ENCODE measurements at places on chromosomes 3 and 15. TPM values are rescaled to one million over a fixed set of nuclear protein-coding genes. Genes with fewer than 3 reads are reported as not detected.

The MESP2 gene
- total RNA-seq = not detected

The CHDH gene
- 0.12 TPM for total RNA-seq

The C3orf20 gene
- total RNA-seq = 0.17 TPM

The ITIH4 gene
- total RNA-seq = 2.2 TPM

The BMF gene
- total RNA-seq = 9.4 TPM

- H3K4me1 ChIP-seq = no peaks in the 10 kb centered on the region
- no peak overlapping the region for H3K27ac ChIP-seq
- H3K36me3 ChIP-seq = no peaks in the 10 kb centered on the region
- H3K27me3 ChIP-seq = no peaks in the 10 kb centered on the region
- H3K4me3 ChIP-seq = no peak overlapping the region
- DNase-seq = no peak
Measured at GRCh38 chr15:58433597-58434333, 2.0 kb downstream of the LIPC start.

GRCh38 chr15:43955140-43955539 lies 128.3 kb downstream of the WDR76 start:
- peaks cover 6% of the 10 kb centered on the region for H3K4me1 ChIP-seq
- no peak overlapping the region for H3K4me3 ChIP-seq
- no peak for DNase-seq
- H3K27me3 ChIP-seq = peaks cover 14% of the 10 kb centered on the region
- H3K27ac ChIP-seq = no peak overlapping the region

DNA sequence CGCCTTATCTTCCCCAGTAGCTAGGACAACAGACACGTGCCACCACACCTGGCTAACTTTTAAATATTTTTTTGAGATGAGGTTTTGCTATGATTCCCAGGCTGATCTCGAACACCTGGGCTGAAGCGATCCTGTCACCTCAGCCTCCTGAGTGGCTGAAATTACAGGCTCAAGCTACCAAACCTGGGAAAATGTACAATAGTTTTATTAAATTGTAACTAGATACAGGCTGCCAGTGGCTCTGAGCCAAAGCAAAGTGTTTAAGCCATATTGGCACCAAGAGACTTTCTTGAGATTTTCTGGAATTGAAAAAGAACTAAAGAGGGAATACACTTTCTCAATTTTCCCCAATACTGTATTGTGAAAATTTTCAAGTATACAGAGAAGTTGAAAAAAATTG lies 204.3 kb downstream of the SUCLG2 start:
- no peak for DNase-seq
- H3K4me1 ChIP-seq = peaks cover 2% of the 10 kb centered on the region
- no peak overlapping the region for H3K4me3 ChIP-seq

- peaks cover 21% of the 10 kb centered on the region for H3K4me1 ChIP-seq
- H3K27me3 ChIP-seq = no peaks in the 10 kb centered on the region
- peak; percentile 46 for DNase-seq
Measured at GRCh38 chr3:188583341-188584161, 429.6 kb downstream of the LPP start.

- peaks cover 4% of the 10 kb centered on the region for H3K4me1 ChIP-seq
- no peak overlapping the region for H3K4me3 ChIP-seq
- H3K36me3 ChIP-seq = no peaks in the 10 kb centered on the region
- no peak overlapping the region for H3K27ac ChIP-seq
- no peaks in the 10 kb centered on the region for H3K27me3 ChIP-seq
Measured at GRCh38 chr15:65525622-65526021, 4.6 kb upstream of the HACD3 start.

- no peak overlapping the region for H3K27ac ChIP-seq
- no peaks in the 10 kb centered on the region for H3K36me3 ChIP-seq
- peaks cover 10% of the 10 kb centered on the region for H3K27me3 ChIP-seq
- H3K4me1 ChIP-seq = no peaks in the 10 kb centered on the region
Measured at GRCh38 chr3:64163755-64164148, 61.5 kb downstream of the PRICKLE2 start.

DNA sequence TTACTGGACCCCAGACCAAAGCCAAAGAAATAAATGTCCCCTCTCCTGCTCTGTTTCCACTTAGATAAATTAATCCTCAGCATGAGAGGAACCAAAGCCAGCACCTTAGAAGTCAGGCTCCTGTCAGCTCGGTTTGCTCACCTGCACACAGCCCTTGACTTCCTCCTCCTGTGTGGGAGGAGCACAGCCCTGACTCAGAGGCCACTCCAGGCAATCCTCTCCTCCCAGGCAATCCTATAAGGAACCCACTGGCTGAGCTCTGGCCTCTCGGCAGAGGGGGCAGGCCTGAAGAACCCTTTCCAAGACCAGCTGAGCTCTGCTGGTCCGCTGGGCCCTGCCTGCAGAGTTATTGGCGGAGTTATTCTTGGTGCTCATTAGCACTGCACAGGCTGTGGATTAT lies 30.8 kb downstream of the LIPC start:
- H3K36me3 ChIP-seq = no peaks in the 10 kb centered on the region
- H3K4me3 ChIP-seq = no peak overlapping the region
- H3K27ac ChIP-seq = no peak overlapping the region
- no peaks in the 10 kb centered on the region for H3K27me3 ChIP-seq

- no peak for DNase-seq
- H3K27ac ChIP-seq = no peak overlapping the region
- no peaks in the 10 kb centered on the region for H3K27me3 ChIP-seq
- no peak overlapping the region for H3K4me3 ChIP-seq
- peaks cover 9% of the 10 kb centered on the region for H3K4me1 ChIP-seq
- H3K36me3 ChIP-seq = peaks cover 5% of the 10 kb centered on the region
Measured at GRCh38 chr3:188510366-188510765, 356.4 kb downstream of the LPP start.

DNA sequence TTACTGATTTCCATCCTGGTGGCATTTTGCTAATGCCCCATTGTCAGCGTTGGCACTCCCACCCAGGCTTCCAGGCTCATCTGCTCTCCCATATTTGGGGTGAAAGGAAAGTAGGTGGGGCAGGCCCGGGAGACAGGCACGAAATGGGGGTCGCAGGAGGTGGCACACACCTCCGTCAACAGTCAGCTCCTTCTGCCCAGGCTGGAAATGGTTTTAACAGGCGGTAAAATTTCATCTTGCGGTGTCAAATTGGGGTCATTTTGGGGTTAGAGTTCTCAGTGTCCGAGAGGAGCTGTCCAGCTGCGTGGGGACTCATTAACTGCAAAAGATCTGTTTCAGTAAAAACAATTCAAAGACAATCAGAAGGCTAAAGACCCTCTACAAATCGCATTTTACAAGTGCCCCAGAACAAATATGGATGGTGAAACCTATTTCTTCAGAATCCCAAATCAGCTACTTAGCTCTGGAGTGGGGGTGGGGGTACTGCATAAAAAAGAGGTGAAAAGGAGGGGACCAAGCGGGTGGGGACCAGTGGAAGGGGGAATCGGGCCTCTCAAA lies 4.2 kb upstream of the MEIS2 start:
- no peak overlapping the region for H3K27ac ChIP-seq
- DNase-seq = no peak
- H3K36me3 ChIP-seq = peaks cover 20% of the 10 kb centered on the region
- H3K27me3 ChIP-seq = peaks cover 88% of the 10 kb centered on the region
- H3K4me3 ChIP-seq = no peak overlapping the region
